Fibroblast of skin of left quadriceps (primary cell): ENCODE measurements at places on chromosomes 6 and 20.

GRCh38 chr20:796921-797320 lies 28.6 kb upstream of the SLC52A3 start:
- no peak for DNase-seq

- no peak for DNase-seq
These were observed 17.9 kb downstream of the RPF2 start for GRCh38 chr6:110999634-111000270.

- no peak for DNase-seq
These were observed 163.7 kb upstream of the AKAP12 start for GRCh38 chr6:151075930-151076555.

DNA sequence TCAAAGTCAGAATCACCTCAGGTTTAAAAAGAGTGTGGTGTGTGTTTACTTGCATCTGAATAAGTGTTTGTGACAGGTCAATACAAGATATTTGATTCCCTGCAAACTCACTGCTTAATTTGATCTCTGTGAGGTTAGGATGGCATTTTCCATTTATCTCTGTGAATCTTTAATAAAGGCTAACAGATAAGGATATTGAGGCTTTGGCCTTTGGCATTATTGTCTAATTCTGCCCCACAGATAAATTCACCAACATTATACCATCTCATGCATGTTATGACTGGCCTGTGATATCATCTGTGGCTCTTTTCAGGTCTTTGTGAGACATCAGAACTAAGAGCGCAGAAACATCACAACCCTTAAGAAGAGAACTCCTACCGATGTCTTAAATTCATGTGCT lies 84.7 kb downstream of the TRMT6 start:
- DNase-seq = no peak

DNA sequence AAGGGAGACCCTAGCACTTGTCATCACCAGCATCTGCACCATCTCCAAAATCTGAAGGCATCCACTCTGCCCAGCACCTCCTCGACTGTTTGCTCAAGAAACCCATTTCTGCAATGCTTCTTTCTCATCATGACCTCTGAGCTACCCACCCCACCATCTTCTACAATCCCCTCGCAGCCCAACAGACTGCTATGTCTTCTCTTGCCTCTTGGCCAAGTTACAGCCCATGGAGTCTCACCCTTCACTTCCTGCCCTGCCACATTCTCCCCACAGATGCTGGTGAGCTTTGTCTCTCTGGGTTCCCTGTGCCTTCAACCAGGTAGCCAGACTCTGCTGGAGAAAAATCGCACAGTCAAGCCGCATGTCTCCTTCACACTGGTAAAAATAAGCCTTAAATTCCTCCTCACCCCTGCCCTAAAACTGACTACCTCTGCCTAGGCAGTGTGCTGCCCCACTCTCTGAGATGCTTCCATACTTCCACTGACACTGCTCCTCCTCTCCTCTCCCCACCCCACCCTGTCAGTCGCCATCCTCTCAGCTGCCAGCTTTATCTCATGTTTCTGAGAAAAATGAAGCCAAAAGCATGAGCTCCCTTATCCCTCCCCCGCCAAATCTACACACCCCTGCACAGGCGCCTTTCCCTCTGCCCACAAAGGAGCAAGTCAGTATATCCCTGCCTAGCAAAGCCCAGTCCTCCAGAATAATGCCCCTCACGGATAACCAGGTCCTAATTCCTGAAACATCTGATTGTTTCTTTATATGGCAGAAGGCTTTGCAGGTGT lies 2.3 kb upstream of the TXNDC5 start:
- DNase-seq = no peak

GRCh38 chr20:20338133-20338730 lies 29.7 kb upstream of the INSM1 start:
- DNase-seq = no peak

- DNase-seq = no peak
These were observed 202.6 kb downstream of the NFATC2 start for GRCh38 chr20:51339721-51340450.

- DNase-seq = no peak
These were observed 8.9 kb downstream of the FARS2 start for GRCh38 chr6:5270093-5270680.

GRCh38 chr20:25205277-25206062 lies 10.0 kb downstream of the ENTPD6 start:
- DNase-seq = no peak

DNA sequence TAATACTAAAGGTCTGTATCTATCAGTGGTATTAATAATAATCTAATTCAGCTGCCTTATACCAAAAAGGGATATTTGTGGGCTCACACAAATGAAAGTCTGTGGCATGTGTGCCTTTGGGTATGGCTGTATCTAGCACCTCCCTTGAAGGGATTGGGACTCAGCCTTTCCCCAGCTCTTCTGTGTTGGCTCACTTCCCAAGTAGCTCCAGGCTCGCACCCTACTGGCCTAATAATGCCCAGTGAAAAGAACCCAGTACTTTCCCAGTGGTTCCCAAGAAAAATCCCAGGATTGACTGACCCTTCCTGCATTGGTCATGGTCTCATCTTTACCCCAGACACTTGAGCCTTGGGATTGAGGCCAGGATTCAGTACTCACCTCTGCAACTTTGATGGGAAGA lies 60.7 kb upstream of the CDKAL1 start:
- DNase-seq = no peak

DNA sequence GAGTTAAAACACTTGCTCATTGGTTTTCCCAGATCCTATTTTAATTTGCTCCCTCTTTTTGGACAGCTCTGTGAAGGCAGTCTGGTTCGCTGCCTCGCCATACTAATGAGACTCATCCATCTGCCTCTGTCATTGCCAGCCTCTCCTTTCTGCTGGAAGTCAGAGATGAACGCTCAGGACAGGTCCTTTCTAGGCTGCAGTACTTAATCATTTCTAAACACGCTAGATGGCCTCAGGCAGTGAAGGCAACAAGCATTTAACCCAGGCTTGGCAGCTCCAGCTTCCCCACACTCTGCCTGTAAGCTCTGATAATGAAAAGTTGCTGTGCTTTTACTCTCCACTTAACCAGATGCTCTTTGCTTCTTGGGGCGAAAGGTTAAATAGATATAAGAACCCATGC lies 286.7 kb upstream of the POU3F2 start:
- no peak for DNase-seq

- DNase-seq = no peak
These were observed 10.4 kb upstream of the NT5DC1 start for GRCh38 chr6:116090251-116090650.

- DNase-seq = no peak
These were observed 24.5 kb upstream of the TCP11 start for GRCh38 chr6:35165630-35166071.

GRCh38 chr6:1526398-1527072 lies 83.2 kb upstream of the FOXC1 start:
- no peak for DNase-seq

- DNase-seq = no peak
These were observed 41.7 kb downstream of the CNKSR3 start for GRCh38 chr6:154468760-154469159.

- DNase-seq = no peak
These were observed 72.4 kb upstream of the SUPT3H start for GRCh38 chr6:45450132-45450531.

DNA sequence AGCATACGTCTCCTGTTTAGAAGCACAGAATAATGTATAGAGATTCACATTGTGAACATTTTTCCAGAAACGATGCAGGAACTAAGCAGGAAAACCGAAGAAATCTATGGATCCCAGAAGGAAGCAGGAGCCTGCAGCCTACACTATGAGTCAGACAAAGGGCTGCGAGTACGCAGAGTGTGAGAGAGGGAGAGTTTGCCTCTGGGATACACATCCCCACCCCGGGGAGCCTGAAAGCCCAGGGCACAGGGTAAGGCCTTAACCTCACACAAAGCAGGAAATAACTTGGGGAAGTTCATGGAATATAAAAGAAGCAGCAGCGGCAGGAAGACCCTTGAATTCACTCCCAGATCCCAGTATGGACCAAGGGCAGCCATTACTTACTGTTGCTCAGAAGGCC lies 842.1 kb upstream of the MANEA start:
- no peak for DNase-seq
